SK-N-SH (cell line): ENCODE measurements at places on chromosomes 13 and 19. TPM values are rescaled to one million over a fixed set of nuclear protein-coding genes. Genes with fewer than 3 reads are reported as not detected.

GRCh38 chr13:108566413-108567170 lies 62.8 kb upstream of the MYO16 start:
- H3K4me3 ChIP-seq, result no peak overlapping the region
- no peaks in the 10 kb centered on the region for H3K27me3 ChIP-seq
- no peak overlapping the region for H3K27ac ChIP-seq
- no peaks in the 10 kb centered on the region for H3K36me3 ChIP-seq
- no peaks in the 10 kb centered on the region for H3K4me1 ChIP-seq

- H3K27me3 ChIP-seq, result no peaks in the 10 kb centered on the region
- H3K36me3 ChIP-seq, result peaks cover 81% of the 10 kb centered on the region
- no peak overlapping the region for H3K4me3 ChIP-seq
- DNase-seq, result no peak
- H3K27ac ChIP-seq, result no peak overlapping the region
- H3K4me1 ChIP-seq, result no peaks in the 10 kb centered on the region
Measured at GRCh38 chr13:28671126-28671792, 12.3 kb downstream of the POMP start.

GRCh38 chr19:5973376-5973775 lies 4.6 kb downstream of the RANBP3 start:
- no peak for DNase-seq
- H3K27me3 ChIP-seq, result no peaks in the 10 kb centered on the region
- H3K27ac ChIP-seq, result no peak overlapping the region
- no peaks in the 10 kb centered on the region for H3K4me1 ChIP-seq
- H3K36me3 ChIP-seq, result peaks cover 41% of the 10 kb centered on the region

GRCh38 chr19:28878862-28879566 lies 333.9 kb downstream of the UQCRFS1 start:
- H3K27ac ChIP-seq, result no peak overlapping the region
- peaks cover 35% of the 10 kb centered on the region; the same call in 1 of the 2 replicates for H3K27me3 ChIP-seq
- peak; percentile 62 for DNase-seq
- no peaks in the 10 kb centered on the region for H3K4me1 ChIP-seq

ADGRE3 gene
- polyA plus RNA-seq, result not detected in 2 replicates
